ENCODE measurements at places on chromosomes 12 and 14.

GRCh38 chr12:71846322-71846940, 6.9 kb downstream of the TBC1D15 start:
- no peak for DNase-seq

GRCh38 chr12:104579718-104580495, 123.2 kb downstream of the CHST11 start:
- no peak for DNase-seq

- no peak for DNase-seq
Observed at GRCh38 chr12:103139876-103140275, 182.4 kb downstream of the ASCL1 start.

DNA sequence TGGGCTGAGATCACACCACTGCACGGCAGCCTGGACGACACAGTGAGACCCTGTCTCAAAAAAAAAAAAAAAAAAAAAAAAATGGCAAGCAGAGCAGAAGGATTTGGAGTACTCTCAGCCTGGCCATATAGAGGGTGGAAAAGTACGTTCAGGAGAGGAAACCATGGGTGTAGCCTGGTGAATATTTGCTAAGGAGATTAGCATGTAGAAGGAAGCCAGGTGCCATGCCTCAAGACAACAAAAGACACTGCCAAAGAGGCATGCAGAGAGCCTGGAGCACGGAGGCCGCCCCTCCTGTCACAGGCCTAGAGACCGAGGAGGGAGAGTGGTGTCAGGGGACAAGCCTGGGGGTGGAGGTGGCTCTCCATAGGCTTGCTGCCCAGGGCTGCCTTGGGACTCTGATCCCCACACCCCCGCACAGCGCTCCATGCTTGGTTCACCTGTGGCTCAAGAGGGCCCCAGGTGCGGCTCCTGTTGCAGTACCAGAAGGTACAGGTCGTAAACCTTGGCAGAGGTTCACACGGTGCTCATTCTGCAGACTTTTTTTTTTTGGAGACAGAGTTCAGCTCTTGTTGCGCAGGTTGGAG, 27.9 kb upstream of the DEGS2 start:
- no peak for DNase-seq

DNA sequence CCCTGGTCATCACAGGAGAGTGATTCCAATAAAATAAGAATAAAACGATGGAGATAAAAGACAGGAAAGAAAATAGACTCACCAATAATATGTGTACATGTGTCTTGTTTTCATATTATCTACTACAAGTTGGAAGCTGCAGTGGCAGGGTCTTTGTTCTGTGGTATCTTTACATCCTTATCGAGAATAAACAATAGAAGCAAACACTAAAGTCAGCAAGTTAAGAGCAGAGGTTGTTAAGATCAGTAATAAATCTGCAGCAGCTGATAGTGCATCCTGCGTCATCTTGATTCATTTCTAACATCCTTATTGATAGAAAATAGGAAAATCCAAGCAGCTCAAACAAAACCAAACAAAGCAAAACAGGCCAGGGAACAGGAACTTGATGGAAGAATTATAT, 107.4 kb downstream of the RPS29 start:
- no peak for DNase-seq

DNA sequence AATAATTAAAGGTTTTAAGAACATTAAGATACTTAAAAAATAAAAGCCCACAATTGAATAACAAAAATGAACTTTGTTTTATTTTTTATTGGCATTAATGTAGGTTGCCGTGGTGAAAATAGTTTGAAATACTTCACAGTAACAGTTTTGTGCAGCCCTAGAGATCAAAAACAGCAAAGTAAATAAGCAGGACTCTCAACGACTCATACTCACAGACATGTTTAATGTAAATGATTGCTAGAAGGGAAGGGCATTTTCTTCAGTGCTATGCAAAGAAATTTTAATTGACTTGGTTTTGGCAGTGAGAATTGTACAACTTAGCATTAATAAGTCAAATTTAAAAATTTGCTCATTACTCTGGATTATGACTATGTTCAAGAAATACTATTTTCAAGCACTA, 16.0 kb downstream of the TRMT5 start:
- DNase-seq, result no peak

- DNase-seq, result no peak
Observed at GRCh38 chr12:77384941-77385340, 319.6 kb upstream of the E2F7 start.

All from activated CD4-positive, alpha-beta T cell treated with anti-CD3 and anti-CD28 coated beads for 1 hour (primary cell).